ENCODE measurements at places on chromosomes 3 and 15. TPM values are rescaled to one million over a fixed set of nuclear protein-coding genes. Genes with fewer than 3 reads are reported as not detected.

Gene ZNF385D
- total RNA-seq = under 0.01 TPM

Gene HES1
- total RNA-seq = 3.3 TPM

Gene TERC
- 204 TPM for total RNA-seq

Gene GABRB3
- total RNA-seq = 11.4 TPM

Gene LIPH
- not detected for total RNA-seq

Gene EXOSC7
- total RNA-seq = 66.9 TPM

Gene LYZL4
- total RNA-seq = not detected

DNA sequence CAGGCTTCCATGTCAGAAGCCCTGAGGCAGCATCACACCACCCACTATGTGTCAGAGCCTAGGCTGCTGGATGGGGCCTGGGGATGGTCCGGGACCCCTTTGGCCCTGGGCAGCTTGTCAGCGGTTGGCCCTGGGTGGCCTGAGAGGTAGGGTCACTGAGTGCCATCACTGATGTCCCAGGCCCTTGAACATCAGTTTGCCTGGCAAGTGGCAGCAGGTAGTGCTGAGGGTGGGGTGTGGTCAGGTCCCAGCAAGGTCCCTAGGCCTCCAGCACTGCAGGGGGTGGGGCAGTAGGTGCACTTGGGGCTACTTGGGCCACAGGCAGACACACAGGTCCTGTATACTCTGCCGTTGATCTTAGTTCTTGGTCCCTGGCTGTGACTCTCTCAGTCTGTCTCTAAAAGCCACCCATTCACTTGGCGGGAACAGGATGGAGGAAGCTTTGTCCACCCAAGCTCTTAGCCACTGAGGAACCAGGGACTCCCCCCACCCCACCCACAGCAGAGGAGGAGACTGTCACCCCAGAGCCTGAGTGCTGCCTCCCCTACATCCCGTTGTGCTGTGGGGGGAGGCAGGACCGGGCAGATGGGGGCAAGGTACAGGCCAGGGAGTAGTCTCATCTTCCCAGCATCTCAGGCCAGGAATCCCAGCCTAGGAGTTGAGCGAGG lies 5.8 kb downstream of the GNAI2 start:
- DNase-seq = no peak

GRCh38 chr15:66821307-66821706 lies 119.3 kb downstream of the SMAD6 start:
- DNase-seq = no peak

DNA sequence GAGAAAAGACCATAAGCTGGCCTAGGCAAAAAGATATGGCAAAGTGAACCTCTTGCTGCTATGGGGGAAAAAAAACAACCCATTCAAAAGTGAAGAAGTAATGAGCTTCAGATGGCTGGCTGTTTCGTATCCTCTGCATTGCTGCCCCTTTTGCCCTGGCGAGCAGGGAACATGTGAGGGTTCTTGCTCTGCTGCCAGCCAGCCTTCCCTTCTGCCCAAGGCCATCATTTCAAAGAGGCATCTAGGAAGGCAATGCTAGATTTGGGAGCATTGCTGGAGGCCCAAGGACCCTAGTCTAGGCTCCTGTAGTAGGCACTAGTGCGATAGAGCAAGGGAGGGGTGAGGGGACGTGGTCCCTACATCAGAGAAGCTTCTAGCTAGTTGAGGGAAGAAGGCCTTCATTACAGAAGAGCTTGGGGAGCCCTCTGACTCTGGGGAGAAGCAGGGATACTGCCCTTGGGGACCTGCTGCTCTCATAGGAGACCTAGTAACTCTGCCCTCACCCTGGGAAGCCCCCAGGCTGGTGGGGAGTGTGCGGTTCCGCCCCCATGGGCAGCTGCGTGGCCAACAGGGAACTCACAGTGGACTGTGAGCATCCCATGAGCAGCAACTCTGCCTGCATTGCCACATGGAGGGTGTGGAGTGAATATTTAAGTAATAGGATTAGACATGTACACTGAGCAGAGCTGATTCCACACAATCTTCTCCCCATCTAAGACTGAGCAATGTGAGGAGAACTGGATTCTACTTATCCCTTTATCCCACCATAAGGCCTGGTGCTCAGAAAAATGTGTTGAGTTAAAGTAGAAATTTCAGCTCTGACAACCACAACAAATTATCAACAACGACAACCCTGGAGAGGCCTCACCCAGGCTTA lies 21.3 kb downstream of the ITGA11 start:
- DNase-seq = no peak

GRCh38 chr3:8641472-8641871 lies 3.1 kb downstream of the SSUH2 start:
- DNase-seq = no peak

DNA sequence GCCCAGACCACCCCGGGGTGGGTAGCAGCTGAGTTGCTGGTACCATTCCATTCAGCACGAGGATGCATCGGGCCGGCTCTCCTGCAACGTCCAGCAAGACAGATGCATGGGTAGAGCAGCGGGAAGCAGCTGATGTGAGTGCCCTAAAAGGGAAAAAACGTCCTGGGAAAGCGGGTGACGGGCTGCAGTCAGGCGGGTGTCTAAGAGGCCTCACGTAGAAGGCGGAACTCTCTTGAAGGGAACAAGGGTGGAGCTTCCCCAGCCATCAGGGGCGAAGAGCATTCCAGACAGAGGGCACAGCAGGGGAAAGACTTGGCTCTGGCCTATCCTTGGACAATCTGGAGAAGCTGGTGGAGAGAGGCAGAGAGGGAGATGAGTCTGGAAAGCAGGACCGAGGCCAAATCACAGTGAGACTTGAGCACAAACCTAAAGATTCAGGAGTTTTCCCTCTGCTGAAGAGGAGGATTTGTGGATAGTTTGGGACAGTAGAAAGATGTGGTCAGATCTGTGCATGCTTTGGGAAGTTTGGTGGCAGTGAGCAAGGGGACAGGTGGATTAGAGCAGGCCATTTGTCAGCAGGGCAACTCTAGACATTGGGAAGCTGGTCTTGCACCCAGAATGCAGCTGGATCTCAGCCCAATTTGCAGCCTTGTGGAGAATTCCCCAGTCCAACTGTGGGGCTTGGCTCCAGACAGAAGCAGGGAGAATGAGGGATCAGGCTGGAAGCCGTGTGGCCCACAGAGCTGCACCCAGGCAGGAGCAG lies 70.7 kb downstream of the SEMA5B start:
- DNase-seq = no peak

GRCh38 chr3:42736531-42736930 lies 33.9 kb upstream of the HHATL start:
- no peak for DNase-seq

GRCh38 chr3:148625991-148626390 lies 71.7 kb upstream of the AGTR1 start:
- no peak for DNase-seq

DNA sequence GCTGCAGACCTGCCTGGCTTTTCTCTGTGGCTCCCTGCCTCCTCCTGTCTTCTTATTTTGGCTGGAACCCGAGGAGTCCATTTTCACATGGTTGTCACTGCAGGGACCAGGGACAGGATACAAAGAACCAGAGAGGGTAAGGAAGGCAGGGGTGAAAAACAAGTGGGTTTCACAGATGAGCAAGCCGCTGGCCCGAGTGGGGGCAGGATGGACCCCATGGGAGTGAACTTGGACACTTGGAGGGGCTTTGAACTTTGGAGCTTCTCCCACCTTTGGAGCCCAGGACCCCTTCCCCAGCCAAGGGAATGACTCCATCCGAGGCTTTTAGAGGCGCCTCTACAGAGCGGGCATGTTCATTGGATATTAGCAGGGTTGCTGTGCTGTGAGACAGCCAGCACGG lies 26.9 kb upstream of the ADCY5 start:
- DNase-seq = no peak

- DNase-seq = no peak
Measured at GRCh38 chr3:145698250-145698649, 462.7 kb downstream of the PLOD2 start.

- no peak for DNase-seq
Measured at GRCh38 chr15:74519311-74519710, 21.7 kb upstream of the ARID3B start.

GRCh38 chr3:151322511-151322910 lies 5.9 kb upstream of the GPR87 start:
- DNase-seq = no peak

DNA sequence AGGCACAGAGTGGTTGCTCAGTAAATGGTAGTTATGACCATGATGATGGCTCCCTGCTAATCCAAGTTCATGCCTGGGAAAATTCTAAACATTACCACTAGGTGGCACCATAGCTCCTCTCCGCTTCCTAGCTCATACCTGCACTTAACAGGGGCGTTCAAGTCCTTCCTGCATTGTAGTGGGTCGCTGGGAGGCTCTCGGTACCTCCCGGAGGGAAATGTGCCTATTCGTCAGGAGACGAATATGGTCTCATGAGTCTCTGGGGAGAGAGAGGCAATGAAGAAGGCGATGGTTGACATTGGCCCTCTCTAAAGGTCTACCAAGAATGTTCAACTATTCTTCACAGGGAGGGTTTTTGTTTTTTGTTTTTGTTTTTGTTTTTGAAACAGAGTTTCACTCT lies 10.9 kb downstream of the MESP1 start:
- DNase-seq = peak; percentile 87

DNA sequence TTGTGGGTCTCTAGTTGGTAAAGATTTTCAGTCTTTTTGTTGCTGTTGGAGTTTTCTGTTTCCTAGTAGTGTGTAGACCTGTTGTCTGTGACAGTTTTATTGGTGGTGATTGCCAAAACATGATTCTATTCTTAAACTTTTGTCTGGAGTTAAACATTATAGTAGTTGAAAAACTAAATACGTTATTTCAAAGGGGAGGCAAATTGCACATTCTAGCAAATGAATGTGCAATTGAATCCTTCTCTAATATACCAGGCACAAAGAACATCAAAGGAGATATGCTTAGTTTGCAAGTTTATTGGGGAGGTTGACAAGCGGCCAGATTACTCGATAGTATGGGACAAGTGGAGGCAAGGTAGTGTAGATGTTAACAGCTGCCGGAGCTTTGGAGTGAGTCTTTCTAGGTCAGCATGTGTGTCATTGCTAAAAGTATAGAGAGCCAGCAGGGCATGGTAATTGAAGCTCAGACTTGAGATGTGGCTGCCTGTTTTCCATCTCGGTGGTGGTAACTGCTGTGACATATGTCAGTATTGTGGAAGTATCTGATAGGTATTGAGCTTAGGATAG lies 20.6 kb downstream of the CHD2 start:
- peak; percentile 44 for DNase-seq

- DNase-seq = no peak
Measured at GRCh38 chr15:35626571-35627318, 80.8 kb upstream of the DPH6 start.

DNA sequence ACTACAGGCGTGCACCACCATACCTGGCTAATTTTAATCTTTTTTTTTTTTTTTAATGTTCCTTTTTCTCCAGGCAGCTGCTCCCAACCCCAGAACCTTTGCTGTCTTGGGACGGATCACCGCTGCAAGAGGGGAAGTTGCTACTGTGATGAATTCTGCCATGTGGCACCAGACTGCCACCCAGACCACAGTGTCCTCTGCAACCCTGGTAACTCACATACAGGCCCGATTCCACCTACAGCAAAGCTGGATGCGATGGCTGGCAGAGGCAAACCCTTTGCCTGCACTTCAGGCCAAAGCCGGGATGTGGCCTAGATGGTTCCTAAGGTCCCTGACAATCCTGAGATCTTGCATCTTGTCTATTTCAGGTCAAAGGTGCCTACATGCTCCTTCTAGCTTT lies 12.7 kb upstream of the MUC20 start:
- no peak for DNase-seq

- DNase-seq = peak; percentile 20
Measured at GRCh38 chr3:138479438-138479863, 45.0 kb downstream of the ESYT3 start.

GRCh38 chr3:179970746-179971145 lies 66.0 kb downstream of the PEX5L start:
- no peak for DNase-seq

All from G401 (cell line).